ENCODE measurements at places on chromosomes 3 and 15.

- DNase-seq: no peak
Observed at GRCh38 chr15:77825546-77825945, 192.8 kb upstream of the LINGO1 start.

GRCh38 chr3:14440168-14440518, 37.7 kb downstream of the SLC6A6 start:
- DNase-seq: no peak

GRCh38 chr3:45163481-45163880, 17.3 kb upstream of the CDCP1 start:
- no peak for DNase-seq

DNA sequence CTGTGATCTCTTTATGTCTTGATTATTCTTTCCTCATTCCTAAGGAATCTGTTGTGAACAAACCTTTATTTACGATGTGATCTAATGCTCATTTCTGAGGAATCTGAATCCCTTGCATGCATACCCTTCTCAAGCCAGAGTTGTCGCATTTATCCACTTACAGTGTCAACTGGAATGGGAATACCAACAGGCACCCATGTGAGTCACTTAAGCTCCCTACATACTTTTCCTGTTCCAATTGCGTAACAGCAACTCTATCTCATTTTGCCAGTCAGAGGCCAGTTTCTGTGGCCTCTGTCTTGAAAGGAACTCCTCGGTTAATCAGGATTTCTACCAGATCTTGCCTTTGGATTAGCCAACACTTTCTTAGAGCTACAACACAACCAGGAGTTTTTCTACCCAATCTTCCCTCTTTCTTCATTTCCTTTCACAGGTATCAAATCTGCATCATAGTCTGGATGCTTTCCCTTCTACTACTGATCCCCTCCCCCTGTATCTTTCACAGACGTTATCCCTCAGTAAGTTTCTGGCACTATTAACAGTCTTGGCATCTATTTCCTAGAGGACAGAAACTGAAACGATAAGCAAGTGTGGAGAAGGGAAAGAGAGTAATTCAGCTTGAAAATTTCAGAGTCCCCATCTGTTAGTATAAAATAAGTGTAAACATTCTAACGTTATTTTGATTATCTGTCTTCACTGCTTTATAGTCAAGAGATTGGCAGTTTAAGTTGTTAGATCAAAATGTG, 66.8 kb upstream of the BCHE start:
- no peak for DNase-seq

DNA sequence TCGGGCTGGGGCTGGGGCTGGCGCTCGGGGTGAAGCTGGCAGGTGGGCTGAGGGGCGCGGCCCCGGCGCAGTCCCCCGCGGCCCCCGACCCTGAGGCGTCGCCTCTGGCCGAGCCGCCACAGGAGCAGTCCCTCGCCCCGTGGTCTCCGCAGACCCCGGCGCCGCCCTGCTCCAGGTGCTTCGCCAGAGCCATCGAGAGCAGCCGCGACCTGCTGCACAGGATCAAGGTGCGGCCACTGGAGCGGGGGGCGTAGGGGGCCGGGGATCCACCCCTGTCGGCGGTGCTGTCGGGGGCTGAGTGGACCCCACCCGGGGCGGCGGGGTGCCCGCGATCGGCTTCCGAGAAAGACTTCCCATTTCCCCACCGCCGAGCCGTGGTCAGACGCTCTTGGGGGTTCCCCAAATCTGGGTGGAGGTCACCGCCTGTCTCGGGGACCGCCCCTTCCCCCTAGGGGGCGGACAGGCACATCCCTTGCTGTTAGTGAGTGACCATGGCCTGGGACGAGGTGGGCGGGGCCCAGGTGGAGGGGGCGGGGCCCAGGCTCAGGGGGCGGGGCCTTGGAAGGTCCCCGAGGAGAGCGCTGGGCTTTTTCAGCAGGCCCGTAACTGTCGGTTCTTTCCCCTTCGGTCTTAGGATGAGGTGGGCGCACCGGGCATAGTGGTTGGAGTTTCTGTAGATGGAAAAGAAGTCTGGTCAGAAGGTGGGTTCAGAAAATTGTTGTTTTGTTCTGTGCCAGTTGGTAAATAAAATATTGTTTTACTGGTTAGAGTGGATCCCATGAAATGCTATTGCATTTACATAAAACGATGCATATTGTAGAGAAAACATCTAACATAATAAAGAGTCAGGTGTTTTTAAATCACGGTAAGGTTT, 578 bp downstream of the LACTB start:
- DNase-seq: peak; percentile 66

All from brain microvascular endothelial cell (primary cell).